Amygdala (tissue), 56 donors: ENCODE measurements at places on chromosomes 6 and 20.

DNA sequence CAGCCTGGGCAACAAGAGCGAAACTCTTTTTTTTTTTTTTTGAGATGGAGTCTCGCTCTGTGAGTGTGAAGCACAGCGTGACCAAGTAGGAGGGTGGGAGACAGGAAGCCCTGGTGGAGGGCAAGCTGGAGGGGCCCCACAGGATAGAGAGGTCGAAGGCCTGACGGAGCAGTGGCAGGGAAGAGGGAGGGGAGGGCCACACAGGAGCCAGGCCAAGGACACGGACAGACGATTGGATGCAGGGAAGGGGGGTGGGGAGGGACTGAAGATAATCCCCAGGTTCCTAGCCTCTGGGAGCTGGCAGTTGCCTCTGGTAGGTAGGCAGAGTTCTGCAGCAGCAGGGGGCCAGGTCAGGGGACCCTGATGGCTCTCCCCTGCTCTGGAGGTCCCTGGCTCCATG lies 10.8 kb upstream of the GUCA1A start:
- no peak for DNase-seq

DNA sequence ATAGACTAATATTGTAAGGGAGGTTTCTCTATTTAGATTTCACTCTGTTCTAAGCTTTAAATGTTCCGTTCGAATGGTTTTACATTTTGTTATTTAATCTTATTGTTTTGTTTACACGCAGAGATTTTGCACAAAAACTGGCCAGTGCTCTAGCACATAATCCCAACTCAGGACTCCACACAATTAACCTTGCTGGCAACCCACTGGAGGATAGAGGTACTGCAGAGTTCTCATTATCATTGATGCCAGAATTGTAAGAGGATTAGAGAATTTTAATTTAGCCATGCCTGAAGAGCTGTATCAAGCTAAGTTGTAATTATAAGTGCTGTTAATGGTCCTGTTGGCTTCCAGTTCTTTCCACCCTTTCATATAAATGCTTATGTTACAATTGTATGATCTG lies 179.7 kb upstream of the SCGN start:
- no peak for DNase-seq

- no peak for DNase-seq
Observed at GRCh38 chr6:96520171-96521115, 1.2 kb upstream of the UFL1 start.

GRCh38 chr6:157908369-157909281 lies 73.0 kb upstream of the SYNJ2 start:
- no peak for DNase-seq

- no peak for DNase-seq
Observed at GRCh38 chr6:26232940-26233648, 131.9 kb upstream of the BTN3A2 start.

DNA sequence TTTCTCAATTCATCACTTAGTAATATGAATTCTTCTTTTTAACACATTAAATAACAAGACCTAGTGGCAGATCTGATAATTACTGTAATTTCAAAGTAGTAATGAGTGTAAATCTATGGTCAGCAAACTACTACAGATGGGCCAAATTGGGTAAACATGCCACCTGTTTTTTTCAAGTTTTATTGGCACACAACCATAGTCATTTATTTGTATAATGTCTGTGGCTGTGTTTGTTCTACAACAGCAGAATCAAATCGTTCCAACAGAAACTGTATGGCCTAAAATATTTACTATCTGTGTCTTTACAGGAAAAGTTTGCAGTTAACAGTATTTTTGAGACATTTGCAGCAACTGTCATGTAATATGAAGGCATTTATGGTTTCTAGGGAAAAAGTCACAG lies 86.1 kb upstream of the EYA2 start:
- DNase-seq, result no peak

DNA sequence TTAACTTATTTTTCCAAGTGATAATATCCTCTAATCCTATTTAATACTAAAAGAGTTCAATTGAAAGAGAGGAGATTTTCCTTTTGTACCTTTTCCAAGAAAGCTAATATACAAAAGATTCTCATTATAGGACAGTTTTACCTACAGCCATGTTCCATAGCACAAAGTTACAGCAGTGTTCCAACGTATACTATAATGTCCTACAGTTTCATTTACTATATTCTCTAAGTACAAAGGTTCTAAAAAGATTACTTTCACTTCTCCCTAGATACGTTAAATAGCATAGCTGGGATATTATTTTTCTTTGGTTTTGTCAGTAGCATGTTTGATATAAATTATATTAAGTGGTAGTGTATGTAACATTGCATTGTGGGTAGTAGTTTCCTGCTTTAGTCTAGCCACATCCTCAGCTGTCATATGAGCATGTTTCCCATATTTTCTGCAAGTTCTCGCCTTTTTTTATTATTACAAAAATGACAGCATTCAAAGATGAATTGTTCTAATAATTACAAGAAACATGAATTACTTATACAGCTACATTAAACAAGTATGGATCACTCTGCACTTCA lies 4.4 kb upstream of the RUNX2 start:
- DNase-seq, result no peak

DNA sequence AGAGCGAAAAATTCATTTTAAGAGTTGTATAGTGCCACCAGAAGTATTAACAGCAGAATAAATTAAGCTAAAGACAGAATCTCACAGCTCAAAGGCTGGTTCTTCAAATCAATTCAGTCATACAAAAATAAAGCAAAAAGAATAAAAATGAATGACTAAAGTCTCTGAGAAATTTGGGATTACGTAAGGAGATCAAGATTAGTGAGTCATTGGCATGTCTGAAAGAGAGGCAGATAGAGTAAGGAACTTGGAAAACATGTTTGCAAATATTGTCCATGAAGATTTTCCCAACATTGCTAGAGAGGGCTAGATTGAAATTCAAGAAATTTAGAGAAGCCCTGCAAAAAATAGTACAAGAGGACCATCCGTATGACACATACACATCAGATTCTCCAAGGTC lies 1413.9 kb upstream of the ADGRB3 start:
- no peak for DNase-seq

DNA sequence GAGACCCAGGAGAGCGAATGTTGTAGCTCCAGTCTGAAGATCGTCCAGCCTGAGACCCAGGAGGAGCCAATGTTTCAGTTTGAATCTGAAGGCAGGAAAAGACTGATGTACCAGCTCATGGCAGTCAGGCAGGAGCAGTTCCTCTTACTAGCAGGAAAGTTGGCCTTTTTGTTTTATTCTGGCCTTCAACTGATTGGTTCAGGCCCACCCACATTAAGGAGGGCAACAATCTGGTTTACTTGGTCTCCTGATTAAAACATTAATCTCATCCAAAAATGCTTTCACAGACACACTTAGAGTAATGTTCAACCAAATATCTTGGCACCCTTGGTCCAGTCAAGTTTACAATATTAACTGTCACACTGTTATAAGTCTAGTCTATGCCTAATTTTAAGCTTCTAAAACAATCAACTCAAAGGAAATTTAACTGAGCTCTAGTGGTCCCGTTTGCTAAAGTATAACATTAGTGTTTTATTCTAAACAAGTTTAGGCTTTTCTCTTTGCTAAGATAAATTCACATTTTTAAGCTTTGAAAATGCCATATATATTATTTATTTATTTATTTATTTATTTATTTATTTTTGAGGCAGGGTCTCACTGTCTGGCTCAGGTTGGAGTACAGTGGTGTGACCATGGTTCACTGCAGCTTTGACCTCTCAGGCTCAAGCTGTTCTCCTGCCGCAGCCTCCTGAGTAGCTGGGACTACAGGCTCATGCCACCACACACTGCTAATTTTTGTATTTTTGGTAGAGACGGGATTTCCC lies 275.5 kb upstream of the SLC35B3 start:
- no peak for DNase-seq
